ENCODE measurements at places on chromosomes 5 and 9.

GRCh38 chr5:163595932-163596607 lies 90.7 kb downstream of the MAT2B start:
- no peak for DNase-seq

DNA sequence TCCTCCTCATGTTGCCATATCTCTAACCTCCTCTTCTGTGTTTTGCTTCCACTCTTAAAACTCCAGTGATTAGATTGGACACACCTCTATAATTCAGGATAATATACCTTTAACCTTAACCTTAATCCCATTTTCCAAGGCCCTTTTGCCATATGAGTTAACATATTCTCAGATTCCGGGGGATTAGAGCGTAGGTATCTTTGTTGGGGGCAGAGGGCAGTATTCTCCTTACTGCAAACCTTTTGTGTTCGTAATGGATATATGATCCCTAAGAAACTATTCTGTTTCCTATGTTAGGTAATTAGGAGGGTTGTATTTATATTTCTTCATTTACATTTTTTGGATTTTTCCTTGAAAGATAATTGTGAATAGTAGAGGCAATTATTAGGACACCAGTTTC lies 99.5 kb downstream of the VPS13A start:
- DNase-seq = no peak

DNA sequence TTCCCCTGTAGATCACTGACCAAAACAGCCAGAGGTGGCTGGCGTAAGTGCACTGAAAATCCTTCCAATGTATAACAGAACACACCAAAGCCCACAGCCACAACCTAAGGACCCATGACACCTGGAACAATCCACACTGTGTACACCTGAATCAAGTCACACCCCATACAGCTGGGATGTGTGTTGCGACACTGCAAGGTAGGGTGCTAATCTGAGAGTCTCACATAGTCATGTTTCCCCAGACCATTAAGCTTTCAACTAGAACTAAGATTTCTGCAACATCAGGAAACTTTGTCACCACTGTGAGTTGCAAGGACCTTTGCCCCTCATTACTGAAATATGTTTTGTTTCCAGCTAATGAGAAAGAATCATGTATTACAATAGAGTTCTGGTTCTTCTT lies 59.4 kb downstream of the MED27 start:
- no peak for DNase-seq

DNA sequence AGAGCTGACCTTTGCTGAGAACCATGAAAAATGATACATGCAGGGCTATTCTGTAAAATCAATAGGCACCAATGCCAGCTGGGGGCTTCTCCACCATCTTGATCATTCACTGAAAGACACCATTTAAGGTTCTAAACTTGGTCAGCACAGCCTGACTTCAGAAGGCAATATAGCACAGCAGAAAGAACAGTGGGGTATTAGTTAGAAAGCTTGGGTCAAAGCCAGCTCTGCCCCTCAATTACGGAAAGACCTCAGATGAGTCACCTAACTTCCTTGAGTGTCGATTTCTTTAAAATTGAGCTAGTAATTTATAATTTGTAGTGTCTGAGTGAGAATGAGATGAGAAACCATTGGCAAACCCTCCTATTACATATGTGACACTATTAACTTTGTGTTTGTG lies 3.4 kb downstream of the TNC start:
- DNase-seq = no peak

DNA sequence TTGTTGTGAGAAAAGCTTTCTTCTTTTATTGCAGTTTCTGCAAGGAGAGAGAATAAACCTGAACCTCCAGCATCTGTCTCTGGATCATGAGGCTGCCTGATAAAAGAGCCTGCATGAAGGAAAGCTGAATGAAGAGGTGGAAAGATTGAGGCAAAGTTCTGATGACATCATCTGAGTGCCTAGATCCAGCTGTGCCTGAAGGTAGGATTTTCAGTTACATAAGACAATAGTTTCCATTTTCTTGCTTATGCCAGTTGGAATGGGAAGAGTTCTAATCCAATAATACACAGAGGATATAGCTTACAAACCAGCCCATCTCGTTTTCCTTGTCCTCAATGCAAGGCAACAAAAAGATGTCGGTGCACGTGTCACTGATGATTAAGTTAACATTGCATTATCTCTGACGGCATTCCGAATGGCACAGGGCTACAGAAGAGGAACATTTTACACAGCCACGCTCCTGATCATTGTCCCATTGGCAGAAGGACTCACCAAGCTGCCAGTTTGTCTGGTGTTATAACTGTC lies 105.5 kb upstream of the ERCC6L2 start:
- DNase-seq = no peak

GRCh38 chr9:76866689-76867088 lies 39.2 kb downstream of the PRUNE2 start:
- peak; percentile 88 for DNase-seq

DNA sequence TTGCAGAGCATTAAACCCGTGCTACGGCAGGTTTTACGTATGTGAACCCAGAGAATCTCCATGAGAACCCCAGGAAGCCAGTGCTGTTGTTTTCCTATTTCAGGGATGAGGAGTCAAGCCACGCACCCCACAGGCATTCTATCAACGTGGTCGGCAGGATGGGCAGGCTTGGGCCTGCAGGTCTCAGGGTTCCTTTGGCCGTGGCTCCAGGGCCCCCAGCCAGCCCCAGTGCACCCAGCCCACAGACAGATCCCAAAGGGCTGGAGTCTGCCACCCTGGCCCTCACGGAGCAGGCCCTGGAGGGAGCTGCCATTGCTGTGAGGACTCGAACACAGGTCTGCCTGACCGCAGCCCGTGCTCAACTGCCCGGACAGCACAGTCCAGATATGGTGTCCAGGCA lies 77.1 kb upstream of the STXBP1 start:
- no peak for DNase-seq

DNA sequence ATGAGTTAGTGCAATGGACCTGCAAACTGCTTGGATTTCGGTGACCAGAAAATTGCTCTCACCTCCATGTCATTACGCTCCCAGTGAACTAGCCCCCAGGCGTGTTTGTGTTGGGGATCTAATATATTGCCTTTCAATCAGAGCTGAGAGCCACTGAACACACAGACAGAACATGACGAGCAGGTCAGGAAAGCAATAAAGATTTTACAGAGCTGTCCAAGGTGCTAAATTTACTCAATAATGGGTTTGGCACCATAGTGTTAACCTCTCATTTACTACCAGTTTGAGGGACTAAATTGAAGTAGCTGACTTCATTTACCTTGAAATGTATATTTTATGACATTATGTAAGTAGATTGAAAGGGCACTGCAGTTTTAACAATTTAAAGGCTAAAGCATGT lies 383.0 kb downstream of the EBF1 start:
- no peak for DNase-seq

DNA sequence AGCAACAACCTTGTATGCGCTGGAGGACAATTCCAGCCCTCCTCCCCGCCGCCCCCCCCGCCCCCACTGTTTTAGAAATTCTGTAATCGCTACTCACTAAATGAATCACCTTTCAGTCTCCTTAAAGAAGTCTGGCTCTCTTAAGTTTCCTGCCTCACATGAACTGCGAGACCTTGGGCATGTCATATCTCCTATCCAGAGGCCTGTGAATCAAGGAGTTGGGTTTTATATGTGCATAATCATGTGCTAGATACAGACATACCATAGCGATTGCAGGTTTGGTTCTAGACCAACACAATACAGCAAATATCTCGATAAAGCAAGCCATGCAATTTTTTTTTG lies 337 bp upstream of the DMAC1 start:
- no peak for DNase-seq

GRCh38 chr9:98900244-98900643 lies 43.5 kb upstream of the COL15A1 start:
- peak; percentile 36 for DNase-seq

GRCh38 chr9:104855807-104856206 lies 72.1 kb downstream of the ABCA1 start:
- DNase-seq = no peak

DNA sequence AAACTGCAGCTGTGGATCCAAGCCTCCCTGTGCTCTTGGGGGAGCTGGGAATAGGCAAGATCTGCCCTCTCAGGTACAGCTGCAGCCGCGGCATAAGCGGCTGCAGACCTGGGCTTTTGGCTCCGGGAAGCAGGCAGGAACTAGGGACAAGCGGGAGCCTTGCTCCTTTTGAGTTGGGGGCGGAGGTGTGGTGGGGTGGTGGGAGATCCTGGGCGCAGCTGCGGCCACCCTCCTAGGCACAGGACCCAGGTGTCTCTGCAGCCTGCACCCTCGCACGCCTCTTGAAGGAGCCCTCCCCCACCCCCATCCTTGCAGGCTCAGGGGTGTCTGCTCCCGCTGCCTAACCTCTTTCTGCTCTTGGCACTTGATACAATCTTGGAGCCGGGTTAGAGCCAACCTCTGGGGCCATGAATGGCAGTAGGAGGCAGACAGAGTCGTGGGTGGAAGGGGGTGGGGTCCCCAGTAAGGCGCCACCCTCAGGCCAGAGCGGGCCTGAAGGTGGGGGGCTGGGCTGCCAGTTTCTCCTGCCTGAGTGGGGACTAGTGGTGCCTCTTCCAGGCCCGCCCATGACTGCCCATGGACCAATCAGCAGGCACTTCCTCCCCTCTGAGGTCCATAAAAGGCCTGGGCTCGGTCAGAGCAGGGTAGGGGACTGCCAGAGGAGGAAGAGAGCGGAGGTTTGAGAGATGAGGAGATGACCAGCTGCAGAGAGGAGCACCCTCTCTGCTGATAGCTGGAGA lies 267.6 kb upstream of the TNC start:
- no peak for DNase-seq

DNA sequence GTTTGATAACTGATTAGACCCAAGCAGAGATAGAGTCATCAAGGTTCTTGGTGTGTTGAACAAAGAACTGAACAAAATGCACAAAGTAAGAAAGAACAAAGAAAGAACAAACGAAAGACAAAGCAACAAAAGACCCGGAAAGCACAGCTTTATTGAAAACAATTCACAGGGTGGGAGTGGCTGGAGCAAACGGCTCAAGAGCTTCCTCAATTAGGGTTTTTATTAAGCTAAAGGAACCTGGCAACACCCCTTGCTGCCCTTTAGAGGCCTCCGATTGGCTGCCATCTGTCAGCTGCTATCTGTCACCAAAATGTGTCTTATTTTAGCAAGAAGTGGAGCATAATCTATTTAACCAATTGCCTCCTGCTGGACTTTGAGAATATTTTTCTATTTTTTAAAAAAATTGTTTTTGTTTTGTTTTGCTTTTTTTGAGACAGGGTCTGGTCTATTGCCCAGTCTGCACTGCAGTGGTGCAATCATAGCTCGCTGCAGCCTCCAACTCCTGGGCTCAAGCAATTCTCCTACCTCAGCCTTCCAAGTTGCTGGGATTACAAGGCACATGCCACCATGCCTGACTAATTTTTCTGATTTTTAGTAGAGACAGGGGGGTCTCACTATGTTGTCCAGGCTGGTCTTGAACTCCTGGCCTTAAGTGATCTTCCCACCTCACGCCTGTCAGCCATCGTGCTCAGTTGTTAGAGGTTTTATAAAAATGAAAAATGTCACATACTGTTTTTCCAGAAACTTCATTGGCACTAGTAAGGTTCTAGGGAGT lies 7.7 kb upstream of the ABO start:
- no peak for DNase-seq

GRCh38 chr5:4542145-4542778 lies 597.9 kb upstream of the ADAMTS16 start:
- peak; percentile 65 for DNase-seq

DNA sequence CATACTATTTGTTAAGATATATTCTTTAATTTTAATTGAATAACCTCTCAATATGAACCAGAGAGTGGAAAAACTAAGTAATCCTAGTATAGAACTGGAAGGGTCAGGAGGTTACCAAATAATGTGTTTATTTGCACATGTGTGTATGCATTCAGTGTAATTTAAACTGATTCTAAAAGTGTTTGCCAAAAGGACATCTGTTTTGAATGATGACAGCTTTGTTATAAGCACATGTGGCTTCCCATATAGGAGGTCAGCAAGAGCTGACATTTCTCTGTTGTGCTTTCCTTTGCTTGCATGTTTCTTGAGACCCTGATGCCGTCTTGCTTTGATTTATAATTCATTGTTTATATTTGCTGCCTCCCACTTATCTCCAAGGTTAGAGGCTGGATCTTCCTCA lies 383.4 kb downstream of the BRINP1 start:
- no peak for DNase-seq

DNA sequence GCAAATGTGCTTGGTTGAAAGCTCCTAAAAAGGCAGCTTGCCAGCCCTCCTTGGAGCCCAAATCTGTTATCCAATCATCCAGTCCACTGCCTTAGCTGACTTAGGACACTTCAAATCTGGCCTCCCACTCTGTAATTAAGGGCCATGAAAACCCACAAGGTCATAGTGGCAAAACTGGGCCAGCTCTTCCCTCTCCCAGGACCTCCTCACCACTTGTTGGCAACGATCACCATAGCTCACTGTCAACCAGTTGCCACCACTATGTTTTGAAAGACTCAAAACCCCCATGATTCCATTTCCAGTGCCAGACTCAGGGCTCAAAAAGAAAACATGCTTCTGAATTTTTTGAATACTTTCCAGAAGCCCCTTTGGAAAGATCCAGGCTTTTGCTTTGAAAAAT lies 107.5 kb downstream of the NREP start:
- no peak for DNase-seq

Data from islet precursor cell (in vitro differentiated cells).